ENCODE measurements at places on chromosomes 13 and 19.
A peak's percentile ranks its signal among the peaks of the same experiment; 100 is the strongest.

- no peak for DNase-seq
Measured at GRCh38 chr13:113607889-113608635, 23.5 kb downstream of the TFDP1 start.

- no peak for DNase-seq
Measured at GRCh38 chr19:2324220-2324948, 4.0 kb downstream of the LSM7 start.

DNA sequence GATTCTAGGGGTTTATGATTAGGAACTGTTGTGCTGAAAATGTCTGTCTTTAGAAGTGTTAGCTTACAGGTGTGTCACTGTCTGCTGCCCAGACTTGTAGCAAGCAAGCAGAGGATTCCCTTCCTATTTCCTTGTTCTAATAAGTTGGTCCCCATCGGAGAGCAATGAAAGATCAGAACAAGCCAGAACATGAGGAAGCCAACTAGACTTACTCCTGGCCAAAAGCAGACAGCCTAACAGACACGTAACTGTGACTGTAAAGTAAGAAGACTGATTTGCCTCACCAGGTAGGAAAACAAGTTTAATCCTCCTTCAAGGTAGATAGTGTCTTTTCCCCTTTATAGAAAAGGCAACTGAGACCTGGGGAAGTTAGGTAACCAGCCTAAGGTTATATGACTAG lies 12.5 kb downstream of the POLR1D start:
- no peak for DNase-seq

- DNase-seq: no peak
Measured at GRCh38 chr13:85521657-85522056, 277.6 kb downstream of the SLITRK6 start.

DNA sequence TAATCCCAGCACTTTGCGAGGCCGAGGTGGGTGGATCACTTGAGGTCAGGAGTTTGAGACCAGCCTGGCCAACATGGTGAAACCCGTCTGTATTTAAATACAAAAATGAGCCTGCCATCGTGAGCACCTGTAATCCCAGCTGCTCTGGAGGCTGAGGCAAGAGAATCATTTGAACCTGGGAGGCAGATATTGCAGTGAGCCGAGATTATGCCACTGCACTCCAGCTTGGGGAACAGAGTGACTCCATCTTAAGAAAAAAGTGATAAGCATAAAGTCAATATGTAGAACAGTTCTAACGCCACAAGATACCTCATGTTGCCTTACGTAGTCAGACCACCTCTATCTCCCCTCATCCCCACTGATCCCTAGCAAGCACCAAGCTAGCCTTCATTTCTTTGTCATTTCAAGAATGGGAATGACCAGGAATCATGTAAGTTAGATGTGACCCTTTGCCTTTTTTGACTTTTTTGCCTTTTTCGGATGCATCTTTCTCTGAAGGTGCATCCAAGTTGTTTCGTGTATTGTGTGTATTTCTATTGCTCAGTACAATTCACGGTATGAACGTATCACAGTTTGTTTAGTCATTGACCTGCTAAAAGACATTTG lies 6.4 kb downstream of the RPL21 start:
- no peak for DNase-seq

DNA sequence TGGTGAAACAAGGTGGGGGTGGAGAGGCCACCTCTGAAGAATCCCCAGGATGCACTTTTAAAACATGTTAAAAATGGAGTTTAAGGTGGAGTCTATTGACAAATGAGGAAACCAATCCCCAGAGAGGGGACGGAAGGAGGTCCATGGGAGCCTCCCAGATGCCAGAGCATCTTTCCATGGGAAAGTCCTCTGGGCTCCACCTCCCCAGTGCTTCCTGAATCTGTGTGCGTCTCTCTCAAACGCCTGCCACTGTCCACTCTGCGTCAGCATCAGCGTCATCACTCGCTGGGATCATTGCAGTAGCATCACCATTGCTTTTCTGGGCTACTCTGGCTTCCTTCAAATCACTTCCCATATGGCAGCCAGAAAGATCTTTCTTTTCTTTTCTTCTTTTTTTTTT lies 6.2 kb downstream of the GPR4 start:
- DNase-seq: no peak

- peak; percentile 98 for DNase-seq
Measured at GRCh38 chr19:43765109-43765876, 10.5 kb upstream of the SMG9 start.

DNA sequence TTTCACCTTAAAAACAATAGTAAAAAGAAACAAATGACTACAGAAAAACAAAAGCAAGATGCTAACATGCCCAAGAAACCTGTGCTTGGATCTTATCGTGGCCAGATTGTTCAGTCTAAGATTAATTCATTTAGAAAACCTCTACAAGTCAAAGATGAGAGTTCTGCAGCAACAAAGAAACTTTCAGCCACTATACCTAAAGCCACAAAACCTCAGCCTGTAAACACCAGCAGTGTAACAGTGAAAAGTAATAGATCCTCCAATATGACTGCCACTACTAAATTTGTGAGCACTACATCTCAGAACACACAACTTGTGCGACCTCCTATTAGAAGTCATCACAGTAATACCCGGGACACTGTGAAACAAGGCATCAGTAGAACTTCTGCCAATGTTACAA lies 6.0 kb downstream of the CKAP2 start:
- DNase-seq: no peak

DNA sequence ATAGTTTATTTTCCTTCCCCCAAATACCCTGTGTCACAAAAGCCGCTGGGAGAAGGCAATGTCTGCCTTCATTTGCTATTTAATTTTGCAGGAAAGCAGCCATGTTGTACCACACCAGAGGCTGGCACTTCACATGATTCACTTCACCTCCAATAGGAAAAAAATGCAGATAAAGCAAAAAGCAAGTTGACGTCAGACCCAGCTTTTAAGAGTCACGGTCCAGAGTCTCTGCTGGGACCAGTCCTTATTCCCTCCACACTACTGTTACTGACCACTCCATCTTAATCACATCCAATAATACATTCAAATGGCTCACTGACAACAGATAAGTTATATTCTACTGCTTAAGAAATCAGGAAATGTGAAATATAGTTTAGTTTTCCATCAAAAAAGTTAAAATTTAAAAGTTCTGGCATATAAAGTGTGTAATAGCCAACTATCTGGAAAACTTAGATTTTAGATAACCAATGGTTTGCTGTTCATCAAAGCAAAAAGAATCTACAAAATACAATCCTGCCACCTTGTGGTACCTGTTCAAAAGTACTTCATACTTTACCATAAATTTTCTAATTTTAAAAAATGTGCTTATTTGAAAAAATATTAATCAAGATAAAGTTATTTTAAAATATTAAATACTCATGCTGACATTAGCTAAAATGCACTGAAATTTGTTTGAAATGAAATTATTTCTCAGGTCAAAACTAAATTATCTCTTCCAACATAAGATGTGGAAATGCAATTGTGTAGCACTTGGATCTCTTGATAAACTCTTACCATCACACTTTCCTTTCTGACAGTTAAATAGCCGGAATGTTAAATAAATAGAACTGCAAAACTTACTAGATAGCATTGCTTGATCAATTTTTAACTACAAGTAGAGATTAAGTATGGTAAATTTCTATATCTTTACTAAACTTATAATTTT lies 97.3 kb downstream of the SERP2 start:
- DNase-seq: peak; percentile 36

- DNase-seq: no peak
Measured at GRCh38 chr19:48918071-48918470, 15.4 kb upstream of the DHDH start.

- no peak for DNase-seq
Measured at GRCh38 chr13:44810061-44810840, 179.0 kb downstream of the NUFIP1 start.

DNA sequence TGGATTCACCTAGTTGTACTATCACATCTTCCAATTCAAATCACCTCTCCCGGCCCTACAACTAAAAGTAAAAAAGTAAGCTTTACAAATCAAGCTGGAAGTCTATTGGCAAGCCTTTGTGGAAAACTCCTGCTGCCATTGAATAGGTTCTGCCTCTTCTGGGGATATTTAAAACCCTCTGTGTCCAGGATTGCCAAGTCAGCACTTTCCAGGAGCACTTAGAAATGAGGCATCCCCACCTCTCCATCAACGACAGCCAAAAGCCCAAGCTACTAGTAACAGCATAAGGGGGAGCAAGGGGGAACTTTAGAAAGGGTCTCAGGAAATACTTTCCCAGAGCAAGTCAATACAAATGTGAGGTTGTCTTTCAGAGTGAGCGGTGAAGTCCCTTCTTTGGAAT lies 85.0 kb upstream of the OBI1 start:
- DNase-seq: no peak

DNA sequence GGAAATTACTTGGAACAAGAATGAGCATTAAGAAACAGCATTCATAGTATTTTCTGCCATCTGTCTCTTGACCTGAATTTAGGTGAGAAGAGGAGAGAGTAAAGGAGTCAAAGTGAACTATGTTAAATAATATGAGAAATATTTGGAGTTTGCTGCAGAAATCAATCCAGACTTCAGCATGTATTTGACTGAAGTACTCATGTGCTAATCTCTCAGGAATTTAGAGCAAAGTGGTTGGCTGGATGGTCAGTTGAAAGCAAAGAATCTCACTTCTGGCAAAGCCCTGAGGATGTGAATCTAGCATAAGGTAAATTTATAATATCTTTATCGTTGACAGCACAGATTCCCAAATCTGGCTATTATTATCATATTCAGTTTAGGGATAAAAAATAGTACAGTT lies 394.3 kb downstream of the PCDH17 start:
- peak; percentile 29 for DNase-seq

DNA sequence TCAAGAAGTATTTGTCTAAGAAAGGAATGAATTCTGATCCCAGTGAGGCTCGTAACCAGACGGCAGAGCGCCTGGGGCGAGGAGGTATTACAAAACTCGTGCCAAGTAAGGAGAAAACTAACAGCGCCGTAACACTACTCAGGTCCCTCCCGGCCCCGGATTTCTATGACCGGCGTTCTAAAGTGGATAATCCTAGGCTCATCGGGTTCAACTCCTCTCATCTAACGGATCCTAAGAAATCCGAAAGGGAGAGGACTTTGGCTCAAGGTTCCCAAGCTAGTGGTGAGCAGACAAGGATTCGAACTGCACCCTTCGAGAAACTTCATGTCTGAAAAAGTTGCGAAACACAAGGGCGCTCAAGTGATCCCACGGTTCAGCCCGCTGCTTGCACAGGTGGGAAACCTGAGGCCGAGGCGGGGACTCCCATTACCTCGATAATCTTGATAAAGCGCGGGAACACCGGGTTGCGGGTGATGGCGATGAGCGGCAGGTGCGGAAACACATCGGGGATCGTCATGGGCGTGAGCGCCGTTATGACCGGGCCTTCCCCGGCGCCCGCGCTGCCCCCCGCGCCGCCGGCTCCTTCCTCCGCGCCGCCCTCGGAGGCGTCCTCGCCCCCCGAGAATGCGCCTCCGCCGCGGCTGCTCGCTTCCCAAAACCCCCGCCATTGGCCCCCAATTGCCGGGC lies 529 bp downstream of the LONP1 start:
- DNase-seq: peak; percentile 7

GRCh38 chr13:109381546-109382180 lies 404.7 kb downstream of the IRS2 start:
- peak; percentile 89 for DNase-seq

DNA sequence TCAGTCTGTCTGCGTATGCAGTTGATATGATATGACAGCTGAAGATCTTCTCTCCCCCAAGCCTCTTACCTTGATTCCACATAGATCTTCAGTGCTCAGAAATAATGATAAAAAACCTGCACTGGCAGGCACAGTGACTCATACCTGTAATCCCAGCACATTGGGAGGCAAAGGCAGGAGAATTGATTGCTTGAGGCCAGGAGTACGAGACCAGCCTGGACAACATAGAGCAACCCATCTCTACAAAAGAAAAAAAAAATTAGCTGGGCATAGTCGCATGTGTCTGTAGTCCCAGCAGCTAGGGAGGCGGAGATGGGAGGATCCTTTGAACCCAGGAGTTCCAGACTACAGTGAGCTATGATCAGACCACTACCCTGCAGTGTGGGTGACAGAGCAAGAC lies 551.0 kb upstream of the MIR17HG start:
- DNase-seq: no peak

DNA sequence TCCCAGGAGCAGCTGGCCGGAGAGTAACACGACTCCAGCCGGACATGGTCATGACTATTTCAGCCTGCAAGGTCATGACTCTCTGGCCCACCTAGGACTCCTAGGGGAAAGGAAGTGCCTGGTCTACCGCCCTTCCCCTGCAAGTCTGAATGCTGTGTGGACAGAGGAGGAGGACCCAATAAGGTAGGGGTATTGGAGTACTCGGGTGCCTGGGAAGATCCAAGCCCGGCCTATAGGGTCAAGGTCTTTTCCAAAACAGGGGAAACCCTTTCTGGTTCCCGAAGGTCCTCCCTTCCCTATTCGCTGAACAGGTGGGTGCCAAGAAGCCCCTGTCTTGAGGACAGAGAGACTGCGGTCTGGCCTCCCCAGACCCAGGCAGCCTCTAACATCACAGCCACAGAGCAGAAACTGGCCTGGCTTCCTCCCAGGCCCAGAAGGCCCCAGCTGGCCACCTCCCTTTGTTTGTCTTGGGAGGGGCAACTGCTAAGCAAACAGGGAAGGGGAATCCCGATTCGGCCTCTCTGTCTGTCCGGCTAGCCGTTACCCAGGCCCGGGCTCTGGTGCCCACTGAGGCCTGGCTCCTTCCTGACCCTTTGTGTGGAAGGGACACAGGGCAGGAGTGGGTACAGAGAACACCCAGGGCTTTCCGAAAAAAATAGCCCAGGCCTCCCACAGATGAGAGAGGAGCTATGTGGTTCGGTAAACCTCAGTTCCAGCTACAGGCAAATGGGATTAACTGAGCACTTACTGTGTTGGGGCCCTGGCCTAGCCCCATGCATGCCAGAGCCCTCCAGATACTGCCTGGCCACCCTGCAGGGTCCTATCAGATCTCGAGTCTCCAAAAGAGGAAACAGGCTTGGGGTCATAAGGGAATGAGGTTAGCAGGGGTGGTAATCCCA lies 5.2 kb upstream of the GRAMD1A start:
- DNase-seq: no peak

- DNase-seq: peak; percentile 20
Measured at GRCh38 chr13:95676105-95676761, 706 bp upstream of the DNAJC3 start.

GRCh38 chr19:55353356-55353802 lies 1.1 kb downstream of the COX6B2 start:
- DNase-seq: no peak

- DNase-seq: no peak
Measured at GRCh38 chr19:51644636-51645271, 1.9 kb downstream of the SIGLEC14 start.

GRCh38 chr13:47291107-47291656 lies 394.3 kb upstream of the HTR2A start:
- DNase-seq: no peak

- no peak for DNase-seq
Measured at GRCh38 chr13:41909506-41909905, 51.4 kb downstream of the VWA8 start.

GRCh38 chr13:110782185-110782584 lies 68.7 kb downstream of the ING1 start:
- DNase-seq: no peak

DNA sequence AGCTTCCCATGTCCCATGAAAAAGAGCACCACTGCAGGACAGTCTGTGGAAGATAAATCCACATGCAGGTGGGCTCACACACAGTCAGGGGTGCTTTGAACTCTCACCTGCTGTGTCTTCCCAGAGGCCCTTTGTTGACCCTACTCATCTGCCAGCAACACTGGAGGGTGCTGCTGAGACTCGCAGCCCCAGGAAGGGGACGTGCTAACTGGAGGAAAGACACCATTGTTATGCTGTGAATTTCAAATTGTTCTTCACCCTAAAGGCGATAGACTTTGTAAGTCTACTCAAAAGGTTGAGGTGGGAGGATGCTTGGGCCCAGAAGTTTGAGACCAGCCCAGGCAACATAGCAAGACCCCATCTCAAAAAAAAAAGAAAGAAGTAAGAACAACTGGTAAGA lies 107.3 kb upstream of the SERP2 start:
- DNase-seq: no peak

- DNase-seq: no peak
Measured at GRCh38 chr13:59686798-59687394, 476.8 kb downstream of the DIAPH3 start.
